ENCODE measurements at places on chromosomes 6 and 20.

DNA sequence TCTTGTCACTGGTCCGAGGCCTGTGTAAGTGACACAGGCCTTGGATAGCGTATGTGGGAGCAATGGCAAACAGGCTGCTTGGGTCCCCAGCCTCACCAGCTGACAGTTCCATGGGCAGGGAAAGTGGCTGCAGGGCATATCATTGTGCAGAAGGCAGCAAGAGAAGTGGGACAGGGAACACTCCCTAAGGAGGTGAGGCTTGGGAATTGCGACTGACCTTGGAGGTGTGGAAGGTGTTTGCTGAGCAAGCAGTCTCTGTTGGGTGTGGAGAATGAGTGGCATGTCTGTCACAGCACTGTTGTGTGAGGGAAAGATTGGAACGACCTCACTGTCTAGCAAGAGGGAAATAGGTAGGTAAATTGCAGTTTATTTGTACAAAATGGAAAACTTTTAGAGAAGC is 16.8 kb downstream of the POFUT1 start:
- no peak for DNase-seq

GRCh38 chr6:126804332-126805064 is 314.0 kb upstream of the RSPO3 start:
- DNase-seq: no peak

DNA sequence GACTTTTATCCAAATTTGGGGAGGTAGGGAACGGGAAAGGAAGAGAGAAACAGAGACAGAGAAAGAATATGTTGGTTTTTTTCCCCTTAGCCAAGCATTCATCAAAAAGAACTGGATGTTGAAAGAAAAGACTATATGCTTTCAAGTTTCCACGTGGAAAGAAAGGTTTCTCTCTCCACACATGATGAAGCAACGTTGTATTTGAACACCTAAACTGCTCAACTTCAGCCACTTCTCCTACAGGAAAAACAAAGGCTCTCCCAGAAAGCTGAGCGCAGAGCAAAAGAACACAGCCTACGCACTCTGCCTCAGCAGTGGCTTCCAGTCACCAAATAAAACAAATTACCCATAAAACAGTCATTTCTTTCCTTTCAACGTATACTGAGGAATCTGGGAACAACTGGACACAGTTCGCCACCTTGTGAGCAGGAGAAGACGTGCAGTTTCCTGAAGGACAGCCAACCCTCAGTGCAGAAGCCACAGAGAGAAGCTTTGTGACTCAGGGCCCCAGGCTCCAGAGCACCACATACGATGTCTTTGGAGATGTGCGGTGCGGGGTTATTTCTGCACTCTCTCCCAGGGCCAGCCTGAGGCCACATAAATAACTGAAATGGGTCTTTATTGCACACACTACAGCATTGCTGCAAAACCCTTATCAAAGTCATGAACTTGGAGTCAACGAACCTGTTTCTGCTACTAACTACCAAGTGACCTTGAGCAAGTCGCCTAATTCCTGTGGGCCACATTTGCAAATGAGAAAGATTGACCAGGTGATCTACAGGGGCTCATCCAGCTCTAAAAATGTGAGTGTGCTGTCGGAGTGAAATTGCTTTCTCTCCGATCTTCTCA is 10.1 kb downstream of the IL17F start:
- peak; percentile 20 for DNase-seq

- no peak for DNase-seq
These were observed 11.7 kb downstream of the UBE2V1 start for GRCh38 chr20:50101281-50101680.

DNA sequence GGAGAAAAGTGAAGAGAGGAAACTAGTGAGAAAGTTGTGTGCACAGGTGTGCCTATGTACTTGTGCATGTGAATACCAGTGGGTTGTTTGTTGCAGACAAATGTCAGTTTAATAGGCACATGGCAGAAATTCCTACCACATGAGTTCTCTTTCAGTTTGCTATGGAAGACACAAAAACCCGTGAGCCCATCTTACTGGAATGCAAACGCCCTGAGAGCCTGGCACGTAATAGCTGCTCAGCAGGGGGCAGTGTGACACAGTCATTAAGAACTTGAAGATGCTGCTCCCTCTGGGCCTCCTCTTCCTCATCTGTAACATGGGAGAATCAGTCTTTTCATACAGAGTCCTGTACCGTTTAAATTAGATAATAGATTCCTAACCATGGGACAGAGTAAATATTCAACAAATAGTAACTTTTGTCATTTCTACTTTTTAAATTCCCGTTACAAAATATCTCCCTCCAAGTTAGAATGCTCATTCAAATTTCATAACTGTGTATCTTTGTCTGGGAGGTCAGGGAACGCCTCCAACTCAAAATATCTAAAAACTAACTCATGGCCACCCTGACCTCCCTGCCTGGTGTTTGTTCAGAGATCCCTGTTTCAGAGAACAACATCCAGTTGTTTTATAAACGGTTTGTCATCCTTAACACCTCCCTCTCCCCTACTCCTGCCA is 802.9 kb downstream of the MAFB start:
- no peak for DNase-seq

- no peak for DNase-seq
These were observed 49.9 kb downstream of the TULP4 start for GRCh38 chr6:158361961-158362669.

- no peak for DNase-seq
These were observed 45.2 kb downstream of the OSTM1 start for GRCh38 chr6:108029226-108029921.

- no peak for DNase-seq
These were observed 209.8 kb downstream of the HIVEP2 start for GRCh38 chr6:142735204-142735603.

DNA sequence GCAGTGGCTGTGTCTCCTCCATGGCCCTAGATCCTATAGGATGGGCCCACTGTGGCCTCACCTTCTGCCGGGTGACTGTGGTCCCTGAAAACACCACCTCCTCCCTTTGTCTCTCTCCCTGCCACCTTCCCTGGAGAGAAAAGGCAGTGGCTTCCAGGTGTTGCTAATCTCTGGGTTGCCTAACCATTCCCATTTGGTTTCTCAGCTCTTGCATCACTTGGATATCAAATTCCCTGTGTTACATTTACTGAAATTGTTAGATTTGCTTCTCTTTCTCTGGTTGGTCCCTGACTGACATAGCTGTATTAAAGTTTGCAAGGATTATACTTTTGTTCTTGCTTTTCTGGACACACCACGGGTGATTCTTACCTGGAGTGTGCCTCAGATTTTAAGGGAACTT is 9.3 kb upstream of the ZFP64 start:
- DNase-seq: no peak

GRCh38 chr6:84560436-84561390 is 203.7 kb downstream of the TBX18 start:
- DNase-seq: no peak

GRCh38 chr20:14415467-14415866 is 78.1 kb upstream of the FLRT3 start:
- DNase-seq: no peak

DNA sequence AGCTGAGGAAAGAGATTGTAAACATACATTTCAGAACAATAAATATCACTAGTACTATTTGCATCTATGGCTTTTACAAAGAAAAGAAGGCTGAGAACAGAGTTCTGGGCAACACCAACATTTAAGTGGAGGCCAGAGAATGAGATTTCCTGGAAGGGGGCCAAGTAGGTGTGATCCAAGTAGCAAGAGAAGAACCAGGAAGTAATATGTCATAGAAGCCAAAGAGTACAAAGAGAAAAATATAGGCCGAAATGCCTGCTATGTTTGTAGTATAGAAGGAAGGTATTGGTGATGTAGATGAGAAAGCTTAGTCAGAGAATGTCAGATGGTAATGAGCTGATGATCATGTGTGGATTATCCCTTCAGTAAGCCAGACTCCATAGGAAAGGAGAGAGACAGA is 94.5 kb downstream of the PERP start:
- DNase-seq: no peak

- no peak for DNase-seq
These were observed 55.5 kb downstream of the PDE7B start for GRCh38 chr6:135906972-135907465.

DNA sequence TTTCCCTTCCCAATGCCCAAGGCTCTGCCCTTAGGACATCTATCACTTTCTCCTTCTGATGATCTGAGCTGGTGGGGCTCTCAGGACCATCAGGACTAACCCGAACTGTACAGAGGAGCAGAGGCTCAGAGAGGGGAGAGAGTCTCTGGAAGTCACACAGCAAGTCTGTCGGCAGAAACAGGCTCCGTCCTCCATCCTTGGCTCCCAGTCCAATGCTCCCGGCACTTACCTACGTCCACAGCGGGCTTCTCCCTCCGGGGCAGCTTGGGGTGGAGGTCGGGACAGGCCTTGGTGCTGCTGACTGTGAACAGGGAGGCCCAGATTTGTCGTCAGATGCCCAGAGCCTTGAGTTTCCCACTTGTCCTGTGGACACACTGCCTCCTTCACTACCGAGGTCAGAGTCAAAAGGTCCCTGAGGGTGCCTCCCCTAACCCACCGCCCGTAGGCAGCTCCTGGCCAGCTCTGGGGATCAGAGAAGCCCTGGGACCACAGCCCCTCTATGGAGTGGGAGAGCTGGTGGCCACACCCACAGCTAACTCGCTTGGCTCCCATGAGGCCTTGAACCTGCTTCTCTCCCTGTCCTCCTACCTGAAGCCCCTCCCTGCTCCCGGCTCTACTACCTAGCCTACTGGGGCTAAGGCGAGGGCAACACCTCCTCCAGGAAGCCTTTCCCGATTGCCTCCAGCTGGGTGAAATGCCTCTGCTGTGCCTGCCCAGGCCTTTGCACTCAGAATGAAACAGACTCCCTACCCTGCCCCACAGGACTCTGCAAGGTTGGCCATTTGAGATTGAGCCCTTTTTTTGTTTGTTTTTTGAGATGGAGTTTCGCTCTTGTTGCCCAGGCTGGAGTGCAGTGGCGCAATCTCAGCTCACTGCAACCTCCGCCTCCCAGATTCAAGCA is 22.6 kb downstream of the VSTM2L start:
- no peak for DNase-seq

DNA sequence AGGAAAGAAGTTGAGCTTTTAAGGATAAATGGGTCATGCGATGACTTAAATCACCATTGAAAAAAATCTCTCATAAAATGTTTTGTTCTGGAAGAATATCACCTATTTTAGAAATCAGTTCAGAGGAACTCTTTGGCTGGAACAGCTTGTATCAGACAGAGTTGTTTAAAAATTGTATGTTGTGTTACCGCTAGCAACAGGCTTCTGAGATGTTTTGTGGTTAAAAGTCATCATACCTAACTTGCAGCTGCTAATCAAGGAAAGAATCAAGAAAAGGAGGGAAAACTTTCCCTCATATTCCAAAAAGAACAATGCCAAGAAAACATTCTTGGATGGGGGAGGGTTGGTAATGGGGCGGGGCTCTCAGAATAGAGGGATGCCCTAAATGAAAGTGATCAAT is 220.7 kb upstream of the CITED2 start:
- no peak for DNase-seq

GRCh38 chr6:113221850-113222249 is 635.3 kb upstream of the MARCKS start:
- DNase-seq: no peak

DNA sequence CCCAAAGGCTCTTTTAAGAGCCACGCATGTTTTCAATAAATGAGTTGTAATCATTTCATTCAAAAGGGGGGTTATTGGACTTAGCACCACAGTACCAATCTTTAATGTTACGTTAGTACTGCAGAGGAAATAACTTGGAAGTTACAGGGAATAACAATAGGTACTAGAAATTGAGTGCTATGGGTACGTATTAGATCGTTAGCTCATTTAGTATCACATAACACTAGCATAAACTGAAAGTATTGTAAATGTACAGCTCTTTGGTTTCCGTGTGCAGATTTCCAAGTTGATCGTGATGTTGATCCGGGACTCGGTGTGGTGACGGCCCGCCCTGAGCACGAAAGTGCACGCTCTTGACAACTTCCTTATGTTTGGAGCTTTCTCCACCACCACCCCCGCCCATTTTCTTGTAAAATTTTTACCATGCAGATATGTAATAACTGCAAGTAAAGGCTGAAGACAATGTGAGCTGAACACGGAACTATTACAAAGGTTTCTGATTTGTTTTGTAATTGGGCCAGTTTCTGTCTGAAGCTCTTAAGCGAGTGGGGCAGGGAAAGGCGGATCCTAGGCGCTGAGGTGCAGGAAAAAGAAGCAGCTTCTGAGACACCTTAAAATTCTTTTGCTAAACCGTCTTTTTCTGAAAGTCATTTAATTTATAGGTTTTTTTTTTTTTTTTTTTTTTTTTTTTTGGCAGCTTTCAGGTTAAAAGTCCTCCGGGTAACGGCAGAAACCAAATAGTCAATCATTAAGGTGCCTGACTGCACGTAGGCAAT is 71.5 kb downstream of the HFE start:
- no peak for DNase-seq

DNA sequence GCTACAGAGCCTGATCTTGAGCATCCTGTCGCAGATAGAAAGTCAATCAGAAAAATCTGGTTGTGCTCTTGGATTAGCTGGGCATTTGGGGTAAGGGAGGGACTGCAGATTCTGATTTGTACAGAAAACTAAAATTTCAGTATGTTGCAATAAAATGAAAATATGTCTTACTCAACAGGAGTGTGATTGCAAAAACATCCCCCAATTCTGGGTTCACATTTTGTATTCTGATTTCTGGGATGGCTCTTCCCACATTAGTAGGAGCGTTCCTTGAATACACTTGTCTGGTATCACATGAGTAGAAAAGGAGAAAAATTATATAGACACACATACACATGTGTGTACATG is 40.5 kb downstream of the PANK2 start:
- no peak for DNase-seq

All from progenitor cell of endocrine pancreas (in vitro differentiated cells).